ENCODE measurements at places on chromosomes 4 and X.

DNA sequence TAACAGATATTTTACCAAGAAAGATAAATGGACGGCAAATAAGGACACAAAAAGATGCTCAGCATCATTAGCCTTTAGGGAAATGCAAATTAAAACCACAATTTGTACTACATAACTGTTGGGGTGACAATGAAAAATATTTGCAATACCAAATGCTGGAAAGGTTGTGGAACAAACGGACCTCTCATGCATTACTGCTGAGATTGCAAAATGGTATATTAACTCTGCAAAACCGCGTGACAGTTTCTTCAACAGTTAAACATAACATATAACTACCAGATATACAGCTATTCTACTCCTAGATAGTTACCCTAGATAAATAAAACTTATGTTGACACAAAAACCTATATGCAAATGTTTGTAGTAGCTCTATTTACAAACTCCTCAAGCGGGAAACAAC lies 6.3 kb upstream of the OTC start:
- no peak for DNase-seq

DNA sequence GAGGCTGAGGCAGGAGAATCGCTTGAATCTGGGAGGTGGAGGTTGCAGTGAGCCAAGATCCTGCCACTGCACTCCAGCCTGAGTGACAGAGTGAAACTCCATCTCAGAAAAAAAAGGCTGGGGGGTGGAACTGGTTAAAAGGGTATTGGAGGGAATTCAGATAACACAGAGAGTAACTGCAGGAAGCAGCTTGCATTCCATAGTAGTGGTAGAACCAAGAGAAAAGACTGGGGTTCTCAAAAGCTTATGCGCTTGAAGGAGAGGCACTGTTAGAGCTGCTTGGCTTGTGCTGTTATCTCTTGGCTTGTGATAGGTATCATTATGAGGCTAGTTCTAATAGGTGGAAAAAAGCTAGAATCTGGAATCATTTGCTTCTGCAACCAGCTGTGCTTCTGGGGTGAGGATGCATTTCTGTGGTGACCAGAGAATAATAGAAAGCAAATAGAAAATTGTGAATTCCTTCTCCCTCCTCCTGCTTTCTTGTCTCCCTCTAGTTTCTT lies 91.2 kb upstream of the ELOVL6 start:
- no peak for DNase-seq

DNA sequence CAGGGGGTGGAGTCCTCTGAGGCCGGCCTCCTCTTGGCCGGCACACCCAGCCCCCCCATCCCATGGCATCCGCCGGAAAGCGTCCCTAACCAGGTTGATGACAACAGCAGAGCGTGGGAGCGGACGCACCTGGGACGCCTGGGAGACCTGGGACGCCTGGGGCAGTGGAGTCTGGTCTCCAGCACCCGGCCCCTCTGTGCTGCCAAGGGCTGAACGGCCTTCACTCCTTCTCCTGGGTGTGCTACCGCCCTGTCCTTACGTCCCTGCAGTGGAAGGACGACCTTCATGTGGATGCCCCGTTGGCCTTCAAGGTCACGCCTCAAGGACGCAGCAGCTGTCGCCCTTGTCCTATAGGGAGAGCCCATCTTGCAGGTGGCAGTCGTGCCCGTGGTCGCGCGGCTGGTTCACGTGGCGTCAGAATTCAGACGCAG lies 26.9 kb downstream of the NKX1-1 start:
- peak; percentile 7 for DNase-seq

- DNase-seq = peak; percentile 48
Measured at GRCh38 chr4:74671080-74671698, 123.1 kb downstream of the BTC start.

DNA sequence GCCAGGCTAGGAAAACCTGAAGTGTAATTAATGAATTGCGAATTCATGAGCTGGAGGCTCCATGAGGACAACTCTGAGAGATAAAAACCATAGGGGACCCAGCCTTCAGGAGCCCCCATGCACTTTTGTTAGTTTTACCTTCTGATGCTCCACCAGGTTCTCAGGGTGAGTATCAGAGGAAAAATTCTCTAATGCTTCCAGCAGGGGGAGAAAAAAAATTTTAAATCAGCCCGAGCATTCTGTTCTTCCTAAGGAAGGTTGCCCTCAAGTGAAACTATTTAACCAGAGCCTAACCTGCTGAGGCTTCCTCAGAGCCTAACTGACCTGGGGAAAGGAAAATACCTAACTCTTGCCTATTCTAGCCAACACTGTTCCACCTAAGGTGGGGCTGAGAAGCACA lies 552.6 kb downstream of the PPARGC1A start:
- DNase-seq = no peak

DNA sequence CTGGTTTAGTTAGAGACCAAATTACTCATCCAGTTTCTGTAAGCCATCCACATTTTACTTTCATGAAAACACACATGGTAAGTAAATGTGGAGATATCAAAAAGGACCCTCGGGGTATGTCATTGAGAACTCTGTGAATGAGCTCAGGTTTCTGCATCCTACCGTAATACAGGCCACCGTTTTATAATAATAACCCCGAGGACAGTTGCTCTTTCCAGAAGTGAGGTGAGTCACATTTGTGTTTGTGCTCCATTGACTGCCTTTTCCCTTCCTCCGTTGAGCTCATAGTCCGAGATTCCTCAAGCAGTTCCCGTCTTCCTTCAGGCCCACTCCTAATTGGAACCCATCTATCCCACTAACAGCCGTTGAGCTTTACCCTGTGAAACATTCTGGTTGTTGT lies 95.3 kb downstream of the GRID2 start:
- DNase-seq = no peak

DNA sequence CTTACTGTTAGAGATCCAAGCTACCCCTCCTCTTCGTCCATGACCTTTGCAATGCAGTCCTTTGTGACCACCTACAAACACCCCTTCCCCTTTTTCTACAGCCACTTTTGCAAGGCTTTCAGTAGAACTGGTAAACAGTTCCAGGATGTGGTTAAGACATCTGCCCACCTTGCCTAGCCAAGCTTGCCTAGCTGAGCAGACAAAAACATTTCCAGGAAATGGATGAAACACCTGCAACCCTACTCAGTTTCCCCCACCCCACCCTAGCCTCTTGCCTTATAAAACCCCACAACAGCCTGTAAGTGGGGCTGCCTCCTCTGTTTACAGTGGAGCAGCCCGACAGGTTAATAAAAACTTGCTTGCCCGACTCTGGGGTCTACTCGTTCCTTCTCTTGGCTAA lies 133.8 kb downstream of the ZC4H2 start:
- peak; percentile 9 for DNase-seq

GRCh38 chr4:151013944-151014343 lies 1.1 kb downstream of the LRBA start:
- DNase-seq = no peak

- DNase-seq = no peak
Measured at GRCh38 chr4:82099928-82100579, 273.7 kb downstream of the HNRNPD start.

DNA sequence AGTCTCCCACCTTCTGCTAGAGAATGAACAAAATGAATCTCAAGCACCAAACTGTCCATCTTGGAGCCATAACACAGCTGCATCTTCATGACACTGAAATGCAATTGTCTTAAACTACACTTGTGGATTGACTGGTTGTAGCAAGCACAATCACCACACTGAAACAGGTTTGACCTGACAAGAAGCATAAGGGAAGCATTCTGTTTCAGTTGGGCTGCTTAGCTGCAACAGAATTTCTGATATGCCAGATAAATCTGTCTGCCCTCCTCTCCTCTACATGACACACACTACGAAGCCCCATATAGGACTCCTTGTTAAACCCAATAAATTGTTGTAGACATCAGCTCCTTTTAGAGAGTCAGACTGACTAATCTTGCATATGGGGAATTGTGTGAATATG lies 101.8 kb upstream of the NPY2R start:
- no peak for DNase-seq

DNA sequence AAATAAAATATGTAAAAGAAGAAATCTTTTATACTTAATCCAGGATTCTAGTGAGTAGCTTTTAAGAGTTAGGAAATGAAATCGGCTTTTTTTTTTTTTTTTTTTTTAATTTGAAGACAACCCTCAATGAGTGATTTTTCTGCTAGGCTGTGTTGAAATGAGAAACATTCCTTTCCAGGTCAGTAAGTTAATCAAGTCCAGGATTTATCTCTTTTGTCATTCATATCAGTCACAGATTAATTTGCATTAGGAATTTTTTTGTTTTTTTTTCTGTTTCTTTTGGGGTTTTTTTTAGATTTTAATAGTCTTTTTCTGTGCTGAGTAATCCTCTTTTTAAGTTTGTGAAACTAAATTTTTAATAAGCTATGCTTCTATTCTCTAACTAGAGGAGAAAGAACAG lies 448.1 kb downstream of the ADGRL3 start:
- DNase-seq = no peak

- peak; percentile 51 for DNase-seq
Measured at GRCh38 chrX:119605464-119606279, 552 bp downstream of the NKRF start.

GRCh38 chr4:125519371-125520146 lies 204.8 kb downstream of the FAT4 start:
- DNase-seq = no peak

- DNase-seq = no peak
Measured at GRCh38 chr4:183773790-183774189, 114.7 kb downstream of the TRAPPC11 start.

DNA sequence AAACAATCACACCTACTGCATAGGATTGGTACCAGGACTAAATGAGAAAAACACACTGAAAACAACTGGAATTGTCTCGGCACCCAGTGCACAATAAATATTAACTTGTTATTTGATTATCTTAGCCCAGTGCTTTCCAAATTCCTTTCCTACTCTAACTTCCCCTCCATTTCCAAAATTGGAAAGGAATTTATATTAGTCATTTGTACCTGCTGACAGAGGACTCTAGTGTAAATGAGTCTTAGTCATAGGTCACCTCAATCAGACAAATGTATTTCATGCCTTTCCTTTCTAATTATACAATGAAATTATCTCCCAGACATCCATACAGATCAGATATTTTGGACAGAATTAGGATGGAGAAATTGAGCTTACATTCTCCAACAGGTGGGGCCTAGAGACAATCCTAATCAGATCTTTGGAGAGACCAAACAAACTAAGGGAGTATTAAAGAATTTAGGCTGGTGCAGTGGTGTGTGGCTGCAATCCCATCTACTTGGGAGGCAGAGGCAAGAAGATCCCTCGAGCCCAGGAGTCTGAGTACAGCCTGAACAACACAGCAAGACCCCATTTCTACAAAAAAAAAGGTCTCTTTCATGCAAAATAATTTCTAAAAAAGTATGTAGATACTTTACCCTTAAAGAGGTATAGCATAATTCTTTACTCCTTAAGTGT lies 10.1 kb downstream of the SH3D19 start:
- no peak for DNase-seq

DNA sequence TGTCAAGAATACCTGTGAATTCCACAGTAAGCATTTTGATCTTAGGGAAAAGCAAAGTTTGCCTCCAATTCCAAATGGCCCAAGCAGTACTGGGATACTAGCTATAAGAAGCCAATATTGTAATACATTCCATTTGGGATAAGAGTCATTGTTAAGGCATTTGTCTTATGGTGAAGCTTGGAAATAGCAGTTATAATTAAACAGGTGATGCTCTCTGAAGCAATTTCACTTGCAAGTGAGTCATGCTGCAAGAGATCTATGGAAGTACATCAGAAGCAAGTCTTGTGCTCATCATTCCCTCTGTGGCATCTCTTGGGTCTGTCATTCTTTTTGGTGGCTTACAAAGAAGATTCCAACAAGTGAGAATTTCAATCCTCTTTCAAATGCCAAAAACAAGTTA lies 386.4 kb upstream of the RPS6KA3 start:
- no peak for DNase-seq

DNA sequence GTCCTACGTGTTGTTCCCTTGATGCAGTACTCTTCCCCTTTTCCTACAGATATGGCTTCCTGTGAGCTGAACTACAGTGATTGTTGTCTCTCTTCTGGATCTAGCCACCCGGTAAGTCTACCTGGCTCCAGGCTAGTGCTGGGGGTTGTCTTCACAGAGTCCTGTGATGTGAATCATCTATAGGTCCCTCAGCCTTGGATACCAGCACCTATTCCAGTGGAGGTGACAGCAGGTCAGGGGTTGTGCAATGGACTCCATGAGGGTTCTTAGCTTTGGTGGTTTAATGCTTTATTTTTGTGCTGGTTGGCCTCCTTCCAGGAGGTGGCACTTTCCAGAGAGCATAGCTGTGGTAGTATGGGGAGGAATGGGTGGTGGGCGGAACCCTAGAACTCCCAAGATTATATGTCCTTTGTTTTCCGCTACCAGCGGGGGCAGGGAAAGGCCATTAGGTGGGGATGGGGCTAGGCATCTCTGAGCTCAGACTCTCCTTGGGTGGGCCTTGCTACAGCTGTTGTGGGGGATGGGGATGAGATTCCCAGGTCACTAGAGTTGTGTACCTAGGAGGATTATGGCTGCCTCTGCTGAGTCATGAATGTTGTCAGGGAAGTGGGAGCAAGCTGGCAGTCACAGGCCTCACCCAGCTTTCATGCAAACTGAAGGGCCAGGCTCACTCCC lies 121.4 kb upstream of the ANKRD50 start:
- DNase-seq = no peak

DNA sequence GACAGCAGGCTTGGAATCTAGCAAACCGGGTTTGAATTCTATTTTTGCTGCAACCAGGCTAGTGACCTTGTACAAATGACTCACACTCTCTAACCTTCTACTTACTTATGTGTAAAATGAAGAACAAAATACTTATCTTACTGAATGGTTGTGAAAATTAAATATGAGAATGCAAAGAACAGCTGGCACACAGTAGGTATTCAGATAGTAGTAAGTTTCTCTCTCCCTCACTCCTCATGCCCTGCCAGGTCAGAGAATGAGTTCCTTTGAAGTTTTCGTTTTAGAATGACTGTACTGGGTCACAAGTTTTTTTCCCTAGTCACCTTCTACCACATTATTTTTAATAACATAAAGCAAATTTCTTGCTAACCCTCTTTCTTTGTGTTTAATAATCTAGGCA lies 33.0 kb downstream of the CISD2 start:
- no peak for DNase-seq

- no peak for DNase-seq
Measured at GRCh38 chrX:27565992-27566391, 24.2 kb upstream of the DCAF8L2 start.

DNA sequence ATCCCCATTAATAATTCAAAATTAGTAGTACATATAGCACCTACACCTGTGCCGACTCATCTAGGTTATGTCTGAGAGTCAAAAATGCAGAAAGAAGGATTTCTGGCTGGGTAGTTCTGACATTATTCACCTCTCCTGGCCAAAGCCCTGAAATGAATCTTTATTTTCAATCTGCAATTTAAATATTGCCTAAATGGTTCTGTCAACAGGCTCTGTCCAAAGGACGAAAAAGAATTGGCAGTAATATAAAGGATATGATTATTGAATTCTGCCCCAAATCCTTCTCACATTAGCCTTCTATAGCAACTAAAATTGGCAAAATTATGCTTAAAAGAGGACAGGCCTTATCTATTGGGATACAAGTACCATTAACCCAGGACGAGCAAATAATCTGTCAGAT lies 86.9 kb upstream of the SPANXN4 start:
- no peak for DNase-seq

- DNase-seq = no peak
Measured at GRCh38 chrX:21723084-21723483, 34.8 kb downstream of the SMPX start.

- no peak for DNase-seq
Measured at GRCh38 chr4:76504613-76505465, 69.8 kb downstream of the SHROOM3 start.

Measured in activated naive CD4-positive, alpha-beta T cell treated with anti-CD3 and anti-CD28 coated beads, Interleukin-2, amount 50 U/mL, for 16 hours (primary cell).